Stimulated activated CD4-positive, alpha-beta T cell treated with anti-CD3 and anti-CD28 coated beads, TNF-alpha, amount 100 ng/mL, for 4 hours (primary cell): ENCODE measurements at places on chromosomes 16 and 17.

- no peak for DNase-seq
Observed at GRCh38 chr16:88284101-88284500, 98.7 kb upstream of the ZNF469 start.

DNA sequence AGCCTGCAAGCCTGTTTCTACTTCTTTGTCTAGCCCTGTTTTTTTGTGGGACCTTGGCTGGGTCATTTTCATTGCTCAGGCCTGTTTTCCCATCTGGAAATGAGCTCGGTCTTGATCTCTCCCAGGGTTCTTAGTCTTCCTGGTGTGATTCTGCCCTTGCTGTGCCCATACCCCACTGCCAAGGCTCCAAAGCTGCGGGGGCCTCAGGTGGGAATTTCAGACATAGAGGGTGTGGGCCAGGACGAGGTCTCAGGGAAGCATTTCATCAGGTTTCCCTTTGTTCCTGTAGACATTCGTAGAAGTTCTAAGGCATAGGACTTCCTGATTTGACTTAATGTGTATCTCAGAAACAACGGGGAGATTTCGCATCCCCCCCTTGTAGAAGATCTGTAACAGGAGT, 5.8 kb downstream of the MPRIP start:
- no peak for DNase-seq

- DNase-seq: no peak
Observed at GRCh38 chr17:57898487-57899311, 48.9 kb upstream of the MRPS23 start.

GRCh38 chr17:58191241-58191896, 1.2 kb upstream of the EPX start:
- no peak for DNase-seq

DNA sequence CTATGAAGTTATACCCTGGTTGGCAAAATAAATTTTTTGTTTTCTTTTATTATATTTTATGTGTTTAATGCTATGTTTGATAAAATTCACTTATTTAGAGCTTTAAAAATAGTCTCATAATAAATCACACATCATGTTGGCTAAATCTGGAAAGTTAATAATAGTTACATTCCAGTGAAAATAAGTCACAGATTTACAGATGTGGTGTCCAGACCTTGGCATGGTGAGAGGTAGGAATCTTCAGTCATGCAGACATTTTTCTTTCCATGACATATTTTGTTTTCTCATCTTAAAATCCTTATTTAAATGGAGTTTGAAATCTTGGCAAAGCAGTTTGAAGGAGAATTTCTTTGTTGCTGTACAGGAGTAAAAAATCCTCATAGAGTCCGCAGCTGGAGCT, 48.1 kb upstream of the GOSR1 start:
- DNase-seq: no peak

DNA sequence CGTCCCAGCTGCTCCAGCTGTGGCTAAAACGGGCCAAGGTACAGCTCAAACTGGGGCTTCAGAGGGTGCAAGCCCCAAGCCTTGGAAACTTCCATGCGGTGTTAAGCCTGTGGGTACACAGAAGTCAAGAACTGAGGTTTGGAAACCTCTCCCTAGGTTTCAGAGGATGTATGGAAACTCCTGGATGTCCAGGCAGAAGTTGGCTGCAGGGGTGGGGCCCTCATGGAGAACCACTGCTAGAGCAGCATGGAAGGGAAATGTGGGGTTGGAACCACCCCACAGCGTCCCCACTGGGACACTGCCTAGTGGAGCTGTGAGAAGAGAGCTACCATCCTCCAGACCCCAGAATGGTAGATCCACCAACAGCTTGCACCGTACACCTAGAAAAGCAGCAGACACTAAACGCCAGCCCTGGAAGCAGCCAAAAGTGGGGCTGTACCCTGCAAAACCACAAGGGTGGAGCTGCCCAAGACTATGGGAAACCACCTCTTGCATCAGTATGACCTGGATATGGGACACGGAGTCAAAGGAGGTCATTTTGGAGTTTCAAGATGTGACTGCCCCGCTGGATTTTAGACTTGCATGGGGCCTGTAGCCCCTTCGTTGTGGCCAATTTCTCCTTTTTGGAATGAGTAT, 2.2 kb downstream of the SDR42E1 start:
- DNase-seq: no peak

DNA sequence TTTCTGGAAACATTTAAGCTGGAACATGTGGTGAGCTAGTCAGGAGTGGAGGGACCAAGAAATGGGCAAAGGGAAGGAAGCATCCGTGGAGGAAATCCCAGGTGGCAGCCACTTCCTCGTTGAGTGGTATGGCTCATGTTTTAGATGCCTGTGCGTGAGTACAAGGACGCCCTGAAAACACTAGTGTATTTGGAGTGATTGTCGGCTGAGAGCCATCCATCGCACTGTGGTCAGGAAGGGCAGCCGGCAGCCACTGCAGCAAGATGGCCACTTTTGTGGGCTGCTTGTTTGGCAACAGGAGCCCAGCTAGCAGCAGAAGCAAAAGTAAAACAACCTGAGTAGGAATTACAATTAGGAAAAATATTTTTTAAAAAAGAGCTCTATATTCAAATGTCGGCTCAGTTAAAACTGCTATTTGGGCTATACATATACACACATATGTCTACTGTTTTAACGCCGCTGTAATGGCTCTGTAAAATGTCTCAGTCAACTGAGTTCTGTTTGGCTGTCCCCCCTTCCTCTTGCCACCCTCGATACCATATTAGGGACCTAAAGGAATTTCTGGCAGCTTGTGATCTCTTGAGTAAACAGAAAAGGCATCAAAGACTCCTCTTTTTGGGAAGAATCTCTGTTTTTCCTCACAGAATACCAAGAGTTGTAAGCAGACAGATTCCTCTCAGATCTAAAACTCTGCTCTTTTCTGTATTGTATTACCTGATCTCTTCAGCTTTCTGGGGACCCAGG, 39.2 kb downstream of the BRD7 start:
- DNase-seq: no peak
